Neural crest cell (in vitro differentiated cells): ENCODE measurements at places on chromosomes 3 and 15.
A peak's percentile ranks its signal among the peaks of the same experiment; 100 is the strongest.

DNA sequence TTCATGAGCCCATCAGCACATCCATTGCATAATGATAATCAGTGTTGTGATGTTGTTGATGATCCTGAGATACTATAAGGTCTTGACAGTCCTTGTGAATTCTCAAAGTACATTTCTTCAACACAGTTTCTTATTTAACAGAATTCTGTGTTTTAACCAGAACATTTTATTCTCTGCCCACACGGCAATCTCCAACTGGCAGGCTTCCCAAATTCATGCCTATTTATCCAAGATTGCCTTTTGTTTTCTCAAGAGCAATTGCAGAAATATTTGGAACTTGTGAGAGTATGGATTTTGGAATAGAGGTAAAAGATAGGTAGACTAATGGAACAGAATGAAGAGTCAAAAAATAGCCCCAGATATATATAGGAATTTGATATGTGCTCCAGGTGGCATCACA is 116.0 kb downstream of the UACA start:
- DNase-seq: no peak

DNA sequence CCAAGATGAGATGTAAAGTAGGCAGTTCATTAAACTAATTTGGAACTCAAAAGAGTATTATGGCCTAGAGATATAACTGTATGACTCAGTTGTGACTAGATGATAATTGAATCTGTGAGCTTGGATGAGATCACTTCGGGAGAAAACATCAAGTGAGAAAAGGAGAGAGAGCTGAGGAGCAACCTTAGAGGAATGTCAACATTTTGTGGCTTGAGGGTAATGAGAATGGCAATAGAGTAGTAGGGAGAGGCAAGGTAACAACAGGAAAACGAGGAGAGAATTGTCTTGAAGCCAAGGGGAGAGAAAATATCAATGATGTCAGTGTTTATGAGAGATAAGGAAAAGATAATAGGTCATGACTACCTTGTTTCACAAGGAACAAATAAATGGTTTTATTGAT is 580.2 kb downstream of the NLGN1 start:
- DNase-seq: no peak

DNA sequence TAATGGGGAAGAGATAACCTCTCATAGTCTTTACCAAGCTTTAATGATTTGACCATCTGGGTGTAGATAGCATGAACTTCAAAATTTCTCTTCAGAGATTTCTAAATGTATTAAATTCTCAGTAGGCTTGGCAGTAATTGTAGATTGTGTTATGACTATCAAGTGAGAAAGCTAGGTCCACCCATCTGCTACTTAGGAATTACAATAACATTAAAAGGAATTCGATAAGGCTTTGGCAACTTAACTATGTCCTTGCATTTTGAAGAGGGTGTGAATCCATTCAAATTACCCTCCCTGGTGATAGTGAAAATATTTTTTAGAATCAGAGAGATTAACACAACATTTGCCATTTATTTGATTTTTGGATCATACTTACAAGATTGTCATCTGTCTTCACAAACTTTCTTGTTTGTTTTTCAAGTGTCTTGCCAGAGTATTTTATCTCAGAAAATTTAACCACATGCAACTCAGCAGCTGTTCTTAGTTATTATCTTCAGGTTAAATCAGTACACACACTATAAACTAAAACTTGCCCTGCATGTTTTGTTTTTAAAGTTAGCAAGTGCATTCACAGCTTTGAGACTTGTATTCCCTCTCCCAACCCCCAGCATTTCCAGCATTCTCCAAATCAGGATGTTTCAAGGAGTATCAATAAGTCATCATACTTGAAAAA is 69.6 kb upstream of the COL8A1 start:
- no peak for DNase-seq

- no peak for DNase-seq
These were observed 173.2 kb downstream of the ALCAM start for GRCh38 chr3:105539897-105540296.

DNA sequence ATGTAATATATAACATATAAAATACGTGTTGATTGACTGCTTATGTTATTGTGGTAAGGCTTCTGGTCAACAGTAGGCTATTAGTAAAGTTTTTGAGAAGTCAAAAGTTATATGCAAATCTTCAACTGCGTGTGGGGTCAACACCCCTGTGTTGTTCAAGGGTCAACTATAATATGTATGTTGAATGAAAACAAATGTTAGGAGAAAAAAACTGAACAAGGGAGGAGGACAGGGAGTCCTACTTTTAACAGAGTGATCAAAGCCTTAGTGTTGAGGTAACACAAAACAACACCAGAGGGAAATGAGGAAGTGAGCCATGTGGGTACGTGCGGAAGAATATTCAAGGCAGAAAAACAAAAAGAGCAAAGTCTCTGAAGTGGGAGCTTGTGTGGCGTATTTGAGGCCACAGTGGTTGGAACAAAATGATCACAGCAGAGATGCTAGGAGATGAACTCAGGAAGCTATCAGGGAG is 62.5 kb downstream of the SFMBT1 start:
- no peak for DNase-seq

DNA sequence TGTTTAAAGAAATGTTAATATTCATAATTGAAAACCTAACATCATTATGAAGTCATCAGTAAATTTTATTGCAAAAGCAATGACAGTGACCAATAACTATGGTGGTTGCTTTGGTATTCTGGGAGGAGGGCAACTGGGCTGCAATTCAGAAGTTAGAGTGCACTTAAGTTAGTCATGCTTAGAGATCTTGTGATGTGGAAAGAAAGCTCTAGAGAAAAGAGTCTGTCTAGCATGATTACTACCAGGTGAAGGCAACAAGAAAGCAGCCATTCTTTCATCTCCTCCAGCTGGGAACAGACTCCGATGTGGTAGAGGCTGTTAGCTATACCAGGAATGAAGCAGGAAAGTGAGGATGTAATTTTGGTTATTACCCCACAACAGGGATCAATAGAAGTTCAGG is 625.6 kb downstream of the SI start:
- no peak for DNase-seq

DNA sequence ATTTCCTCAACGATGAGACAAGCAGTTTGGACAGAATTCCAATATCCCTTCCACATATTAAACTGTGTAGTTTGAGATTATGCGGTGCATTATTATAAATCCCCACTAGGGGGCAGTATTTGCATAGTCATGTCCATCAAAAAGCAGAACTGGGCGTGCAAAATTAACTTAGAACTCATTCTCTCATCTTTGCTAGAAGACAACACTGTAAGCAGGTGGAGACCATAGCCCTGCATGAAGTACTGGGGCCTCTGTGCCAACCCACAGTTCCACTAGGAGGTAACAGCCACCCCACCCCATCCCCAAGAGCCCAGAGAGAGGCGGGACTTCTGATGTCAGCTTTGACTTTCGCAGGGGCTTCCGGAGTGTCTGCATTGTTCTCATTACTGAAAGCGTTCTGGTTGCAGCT is 106.6 kb upstream of the TMC3 start:
- DNase-seq: peak; percentile 66

GRCh38 chr15:75663931-75664421 is 16.3 kb downstream of the SNX33 start:
- no peak for DNase-seq

DNA sequence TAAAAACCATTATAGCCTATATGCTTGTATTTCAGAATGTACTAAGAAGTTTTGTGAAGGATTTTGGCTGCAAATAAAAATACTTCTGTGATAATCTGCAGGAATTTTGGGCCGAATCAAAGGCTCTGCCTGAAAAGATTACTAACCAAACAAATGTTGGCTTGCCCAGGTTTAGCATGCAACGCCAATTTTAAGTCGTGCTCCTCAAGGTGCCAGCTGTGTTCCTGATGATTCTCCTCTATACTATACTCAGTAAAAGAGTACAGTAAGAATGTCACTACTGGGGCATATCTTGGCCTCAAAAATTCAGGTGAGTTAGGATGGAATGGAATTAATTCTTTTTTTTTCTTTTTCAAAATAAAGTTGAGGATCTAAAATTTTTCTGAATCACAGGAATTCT is 150.8 kb upstream of the TSPAN3 start:
- no peak for DNase-seq

GRCh38 chr3:108936924-108937689 is 16.6 kb downstream of the GUCA1C start:
- no peak for DNase-seq

- DNase-seq: no peak
These were observed 753.4 kb downstream of the FHIT start for GRCh38 chr3:60497902-60498301.

DNA sequence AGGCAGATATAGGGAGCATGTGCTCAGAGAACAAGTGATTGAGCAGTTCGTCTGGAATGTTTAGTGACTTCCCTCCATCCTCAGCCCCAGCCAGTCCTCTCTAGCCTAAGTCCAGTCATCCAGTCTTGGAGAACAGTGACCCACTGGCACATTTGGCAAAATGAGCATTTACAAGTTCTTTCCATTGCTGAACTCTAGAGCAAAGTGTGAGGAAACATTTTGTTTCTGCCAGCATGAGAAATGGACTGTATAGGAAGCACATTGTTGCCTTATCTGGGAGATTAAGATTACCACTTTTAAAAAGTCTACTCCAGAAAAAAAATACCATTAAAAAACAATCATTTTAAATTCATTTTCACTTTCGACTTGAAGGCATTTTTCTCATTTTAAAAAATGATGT is 353.6 kb downstream of the SHQ1 start:
- DNase-seq: no peak

GRCh38 chr3:179432021-179432420 is 19.2 kb downstream of the GNB4 start:
- no peak for DNase-seq

GRCh38 chr3:11581237-11582190 is 62.2 kb downstream of the VGLL4 start:
- DNase-seq: no peak

DNA sequence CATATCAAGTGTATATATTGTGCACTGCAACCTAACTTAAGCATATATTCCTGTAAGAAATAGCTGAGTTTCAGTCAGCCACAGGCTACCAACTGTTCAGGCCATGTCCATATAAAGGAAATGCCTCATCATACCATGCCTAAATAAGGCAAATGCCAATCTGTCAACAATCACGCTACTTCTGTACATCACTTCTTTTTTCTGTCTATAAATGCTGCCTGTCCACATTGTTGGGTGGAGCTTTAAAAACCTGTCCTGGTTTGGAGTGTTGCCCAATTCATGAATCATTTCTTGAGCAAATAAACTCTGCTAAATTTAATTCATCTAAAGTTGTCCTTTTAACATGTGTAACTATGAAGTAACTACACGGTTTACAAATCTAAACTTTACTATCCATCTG is 1091.9 kb downstream of the NSUN3 start:
- no peak for DNase-seq

DNA sequence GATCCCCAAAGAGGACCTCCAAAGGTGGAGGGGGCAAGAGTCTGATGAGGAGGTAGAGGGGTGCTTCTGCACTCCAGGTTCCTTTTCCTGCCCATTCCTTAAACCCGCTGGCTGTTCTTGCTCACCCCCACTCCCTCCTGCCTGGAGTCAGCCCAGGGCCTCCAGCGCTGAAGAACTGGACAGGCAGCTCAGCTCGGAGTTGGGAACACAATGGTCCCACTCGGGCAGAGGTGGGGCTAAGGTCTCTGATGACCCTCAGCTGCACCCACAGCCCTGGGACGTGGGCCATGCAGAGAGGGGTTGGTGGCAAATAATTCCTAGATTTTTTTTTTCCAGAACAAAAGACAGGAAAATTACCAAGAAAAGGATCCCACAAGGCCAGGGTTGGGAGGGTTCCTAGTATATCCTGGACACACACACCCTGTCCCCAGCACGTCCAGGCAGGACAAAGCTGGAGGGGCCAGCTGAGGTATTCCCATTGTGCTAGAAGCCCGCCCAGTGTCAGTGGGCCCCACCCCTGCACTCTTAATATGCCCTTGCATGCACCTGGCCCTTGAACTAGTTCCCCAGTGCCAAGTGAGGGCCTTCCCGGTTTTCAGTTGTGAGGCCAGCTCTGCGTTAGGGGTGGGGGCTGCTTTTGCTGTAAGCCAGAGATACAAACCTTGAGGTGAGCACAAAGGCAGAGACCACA is 22.1 kb upstream of the IP6K2 start:
- no peak for DNase-seq

- DNase-seq: no peak
These were observed 28.1 kb downstream of the NR1I2 start for GRCh38 chr3:119810018-119810435.

- DNase-seq: no peak
These were observed 35.3 kb upstream of the SEMA4B start for GRCh38 chr15:90165659-90166489.

DNA sequence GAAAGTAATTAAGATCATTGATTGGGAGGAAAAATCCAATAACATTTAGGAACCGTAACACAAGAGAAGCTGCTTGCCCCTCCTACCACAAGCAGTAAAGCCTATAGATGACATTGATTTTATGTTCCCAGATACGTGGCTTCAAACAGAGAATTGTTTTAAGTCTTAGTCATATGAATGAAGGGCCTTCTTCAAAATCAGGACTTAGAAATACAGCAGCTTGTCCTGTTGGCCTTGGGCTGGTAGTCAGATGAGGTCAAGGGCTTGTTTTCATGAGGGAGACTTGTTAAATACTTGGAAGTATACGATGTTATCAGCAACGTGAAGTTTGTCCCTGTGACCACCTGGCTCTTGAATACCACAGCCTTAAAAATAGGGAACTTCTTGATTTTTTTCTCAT is 114.4 kb downstream of the VGLL4 start:
- no peak for DNase-seq

DNA sequence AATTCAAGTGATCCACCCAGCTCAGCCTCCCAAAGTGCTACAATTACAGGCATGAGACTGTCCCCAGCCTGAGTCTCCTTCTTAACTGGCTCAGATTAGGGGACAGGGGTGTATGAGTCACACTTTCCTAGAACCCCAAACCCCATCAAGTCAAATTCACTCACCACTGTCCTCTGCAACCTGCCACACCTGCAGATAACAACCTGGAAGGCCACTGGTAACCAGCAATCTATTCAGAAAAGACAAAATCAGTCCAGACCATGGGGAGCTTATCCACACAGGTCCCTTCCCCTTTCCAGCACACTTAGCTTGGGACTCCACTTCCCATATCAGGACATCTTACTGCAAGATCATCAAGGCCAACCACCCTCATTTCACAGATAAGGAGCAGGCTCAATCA is 6.4 kb downstream of the WDR73 start:
- no peak for DNase-seq

DNA sequence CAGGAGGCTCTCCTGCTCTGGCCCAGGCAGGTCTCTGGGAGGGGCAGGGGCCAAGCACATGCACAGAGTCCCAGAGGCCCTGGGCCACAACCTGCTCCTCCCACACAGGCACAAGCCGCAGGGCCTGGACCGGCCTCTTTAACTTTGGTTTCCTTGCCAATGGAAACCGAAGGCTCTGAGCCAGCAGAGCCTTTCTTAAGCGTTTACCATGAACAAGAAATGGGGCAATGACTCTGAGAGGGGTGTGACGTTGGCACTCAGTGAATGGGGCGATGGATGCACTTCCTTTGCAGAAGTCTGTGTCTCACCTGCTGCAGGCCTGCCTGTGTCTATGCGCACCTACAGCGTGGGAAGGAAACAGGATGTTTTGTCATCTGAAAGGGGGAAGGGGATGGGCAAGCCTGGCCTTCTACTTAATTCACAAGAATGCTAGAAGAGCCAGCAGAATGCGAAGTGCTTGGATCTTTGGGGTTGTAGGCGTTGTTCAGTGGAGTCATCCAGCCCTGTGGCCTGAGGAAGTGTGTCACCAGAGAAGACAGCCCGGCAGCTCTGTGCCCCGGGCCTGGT is 41.8 kb downstream of the IFT122 start:
- DNase-seq: no peak
